Common myeloid progenitor, CD34-positive (primary cell): ENCODE measurements at places on chromosomes 6 and 20.

DNA sequence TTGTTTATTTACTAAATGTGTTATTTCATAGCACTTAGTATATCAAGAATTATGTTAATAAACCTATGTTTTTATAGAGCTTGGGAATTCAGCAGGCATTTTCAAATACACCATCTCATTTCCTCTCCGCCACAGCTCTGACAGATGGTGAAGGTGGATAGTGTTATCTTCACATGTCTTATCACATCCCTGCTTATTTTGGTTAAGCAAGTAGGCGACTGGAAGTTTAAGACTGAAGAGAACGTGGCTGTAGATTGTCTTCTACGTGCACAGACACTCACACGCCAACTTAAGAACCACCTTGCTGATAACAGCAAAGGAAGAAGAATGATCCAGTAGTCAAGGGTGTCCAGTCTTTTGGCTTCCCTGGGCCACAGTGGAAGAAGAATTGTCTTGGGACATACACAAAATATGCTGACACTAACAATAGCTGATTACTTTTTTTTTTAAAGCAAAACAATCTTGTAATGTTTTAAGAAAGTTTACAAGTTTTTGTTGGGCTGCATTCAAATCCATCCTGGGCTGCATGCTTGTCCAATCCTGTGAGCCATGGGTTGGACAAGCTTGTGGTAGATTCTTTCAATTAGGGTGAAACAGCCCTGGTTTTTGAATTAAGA lies 43.3 kb upstream of the SCGN start:
- peak; percentile 68 for DNase-seq

GRCh38 chr6:16544006-16544405 lies 217.3 kb downstream of the ATXN1 start:
- no peak for DNase-seq

- DNase-seq, result no peak
These were observed 18.2 kb downstream of the SNAP25 start for GRCh38 chr20:10236540-10237533.

DNA sequence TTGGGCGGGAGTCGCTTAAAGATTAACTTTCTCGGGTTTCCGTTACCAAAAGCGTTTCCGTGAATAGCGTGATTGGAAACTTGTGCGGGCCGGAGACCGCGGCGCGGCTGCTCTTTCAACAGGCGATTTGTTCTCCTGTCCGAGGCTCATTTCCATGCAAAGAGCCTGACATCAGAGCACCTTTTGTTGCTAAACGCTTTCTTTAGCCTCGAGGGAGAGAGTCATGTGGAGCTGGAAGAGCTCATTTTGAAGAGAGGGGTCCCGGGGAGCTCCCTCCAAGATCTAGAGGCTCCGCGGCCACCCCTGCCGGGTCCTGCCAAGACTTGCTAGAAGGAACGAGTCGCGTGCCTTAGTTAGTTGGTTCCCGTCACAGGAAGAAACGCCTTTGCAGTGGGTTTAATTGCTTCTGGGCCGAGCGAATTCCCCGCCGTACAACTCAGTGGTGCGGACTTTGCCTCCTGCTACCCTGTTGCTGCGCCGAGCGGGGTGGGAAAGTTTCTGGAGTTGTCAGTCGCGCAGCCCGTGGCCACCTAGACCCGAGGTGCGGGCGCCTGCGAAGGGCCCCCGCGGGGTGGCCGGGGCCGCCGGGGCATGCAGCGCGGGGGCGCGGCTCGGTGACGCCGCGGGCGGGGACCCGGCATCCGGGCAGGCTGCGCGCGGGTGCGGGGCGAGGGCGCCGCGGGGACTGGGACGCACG lies at the start of gene SASH1:
Gene SASH1 (plus strand): TSS at position 489 of the 697 bp plus-strand sequence. CDS start 230 bp downstream, outside the sequence.
- peak; percentile 67 for DNase-seq

DNA sequence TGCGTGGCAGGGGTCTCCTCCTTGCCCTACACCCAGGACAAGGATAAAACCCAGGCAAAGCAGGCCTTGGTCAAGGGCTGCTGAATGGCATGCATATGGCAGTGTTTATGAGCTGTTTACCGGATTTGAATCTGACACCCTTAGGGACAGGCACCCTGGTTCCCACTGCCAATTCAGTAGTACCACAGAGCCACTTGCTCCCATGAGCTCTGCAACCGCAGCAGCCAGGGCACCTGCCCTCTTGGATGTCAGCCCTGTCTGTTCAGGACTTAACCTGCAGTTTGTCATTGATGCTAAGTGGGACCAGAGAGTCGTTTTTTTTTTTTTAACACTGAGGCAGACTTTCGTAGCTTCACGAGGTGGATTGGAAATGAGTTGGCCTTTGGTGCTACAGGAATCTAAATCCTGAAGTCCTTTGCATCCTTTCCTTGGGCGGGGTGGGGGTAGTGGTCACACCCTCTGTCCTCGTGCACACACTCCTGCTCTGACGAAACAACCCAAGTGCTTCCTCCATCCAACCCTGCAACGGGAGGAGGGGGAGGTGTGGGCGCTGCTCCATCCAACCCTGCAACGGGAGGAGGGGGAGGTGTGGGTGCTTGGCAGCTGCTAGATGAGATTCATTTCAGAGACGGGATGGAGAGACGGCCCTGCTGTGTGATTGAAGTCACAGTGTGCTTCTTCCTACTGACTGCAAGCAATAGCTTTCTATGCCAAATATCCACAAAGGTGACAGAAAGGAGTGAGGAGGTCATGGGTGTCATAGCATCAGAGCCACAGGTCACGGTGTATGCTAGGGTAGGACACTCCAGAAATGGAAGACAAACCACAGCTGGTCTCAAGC lies 166.5 kb downstream of the SMOC2 start:
- DNase-seq, result no peak
